ENCODE measurements at places on chromosomes 1 and 21. TPM values are rescaled to one million over a fixed set of nuclear protein-coding genes. Genes with fewer than 3 reads are reported as not detected.
A peak's percentile ranks its signal among the peaks of the same experiment; 100 is the strongest.

The AKR7A3 gene
- total RNA-seq, result 0.49 TPM

DNA sequence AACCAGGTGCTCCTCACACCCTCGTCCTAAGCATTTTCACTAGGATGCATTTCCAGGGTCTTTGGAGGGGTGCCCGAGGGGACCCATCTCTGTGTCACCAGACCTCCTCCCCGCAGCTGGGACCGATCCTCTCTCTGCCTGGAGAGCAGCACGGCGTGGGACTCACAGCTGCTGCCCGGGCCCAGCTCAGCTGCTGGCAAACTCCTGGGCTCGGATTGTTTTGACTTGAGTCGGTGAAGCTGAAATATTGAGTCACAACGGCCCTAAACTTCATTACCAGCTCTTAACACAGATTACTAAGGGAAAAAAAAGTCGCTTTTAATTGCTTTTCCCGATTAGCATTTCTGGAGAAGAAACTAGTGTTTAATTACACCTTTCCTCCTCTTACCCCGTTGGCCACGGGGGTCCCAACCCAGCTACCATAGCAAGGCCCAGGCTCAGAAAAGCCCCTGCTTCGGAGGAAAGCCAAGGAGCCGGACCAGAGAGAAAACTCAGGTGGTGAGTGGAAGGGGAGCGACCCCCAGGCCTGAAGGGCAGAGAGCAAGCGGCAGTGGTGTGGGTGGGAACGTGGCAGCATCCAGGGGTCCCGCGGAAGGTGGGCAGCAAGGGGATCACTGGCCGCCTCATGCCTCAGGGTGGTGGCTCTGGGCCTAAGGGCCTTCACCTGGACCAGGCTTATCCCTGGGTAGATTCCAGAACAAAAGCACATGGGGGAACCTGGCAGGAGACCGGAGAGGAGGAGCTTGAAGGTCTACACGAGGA is 41.7 kb downstream of the CASZ1 start:
- no peaks in the 10 kb centered on the region for H3K27me3 ChIP-seq
- DNase-seq, result no peak
- H3K27ac ChIP-seq, result no peak overlapping the region
- H3K36me3 ChIP-seq, result no peaks in the 10 kb centered on the region

- no peaks in the 10 kb centered on the region for H3K36me3 ChIP-seq
- no peaks in the 10 kb centered on the region for H3K4me1 ChIP-seq
- H3K27me3 ChIP-seq, result peaks cover 25% of the 10 kb centered on the region
- DNase-seq, result no peak
- no peak overlapping the region for H3K27ac ChIP-seq
- no peak overlapping the region for H3K4me3 ChIP-seq
Observed at GRCh38 chr1:10888791-10889649, 92.6 kb upstream of the CASZ1 start.

GRCh38 chr1:8043621-8044020 is 17.5 kb upstream of the ERRFI1 start:
- H3K36me3 ChIP-seq, result no peaks in the 10 kb centered on the region
- no peaks in the 10 kb centered on the region for H3K27me3 ChIP-seq
- H3K4me3 ChIP-seq, result no peak overlapping the region
- DNase-seq, result no peak

DNA sequence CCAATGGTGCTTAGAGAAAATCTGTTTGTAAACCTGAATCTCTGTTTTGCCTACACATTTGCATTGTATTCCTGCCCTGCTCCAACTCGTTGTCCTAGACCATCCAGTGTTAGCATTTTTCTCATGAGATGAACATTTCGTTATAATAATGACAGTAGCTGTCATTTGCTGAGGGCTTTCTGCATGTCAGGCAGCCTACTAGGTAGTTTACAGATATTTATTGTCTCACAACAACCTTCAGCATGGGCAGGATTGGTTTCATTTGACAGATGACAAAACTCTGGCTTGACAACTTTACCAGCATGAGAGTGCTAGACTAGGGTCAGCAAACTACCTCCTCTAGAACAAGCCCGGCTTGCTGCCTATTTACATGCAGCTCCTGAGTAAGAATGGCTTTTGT is 10.1 kb downstream of the ST6GALNAC3 start:
- H3K27ac ChIP-seq, result no peak overlapping the region
- no peaks in the 10 kb centered on the region for H3K36me3 ChIP-seq
- H3K4me1 ChIP-seq, result peaks cover 3% of the 10 kb centered on the region
- no peaks in the 10 kb centered on the region for H3K27me3 ChIP-seq
- DNase-seq, result no peak
- H3K4me3 ChIP-seq, result no peak overlapping the region

The TRIM62 gene
- total RNA-seq, result 8.3 TPM

GRCh38 chr1:114316204-114316603 is 162.5 kb upstream of the SYT6 start:
- H3K36me3 ChIP-seq, result no peaks in the 10 kb centered on the region
- no peak for DNase-seq
- no peaks in the 10 kb centered on the region for H3K4me1 ChIP-seq
- no peak overlapping the region for H3K27ac ChIP-seq
- no peak overlapping the region for H3K4me3 ChIP-seq

The SLC45A1 gene
- total RNA-seq, result 1.1 TPM

GRCh38 chr1:214331827-214332423 is 51.0 kb downstream of the SMYD2 start:
- no peak overlapping the region for H3K27ac ChIP-seq
- no peaks in the 10 kb centered on the region for H3K27me3 ChIP-seq
- peaks cover 9% of the 10 kb centered on the region for H3K4me1 ChIP-seq
- DNase-seq, result peak; percentile 33
- H3K4me3 ChIP-seq, result no peak overlapping the region
- no peaks in the 10 kb centered on the region for H3K36me3 ChIP-seq

DNA sequence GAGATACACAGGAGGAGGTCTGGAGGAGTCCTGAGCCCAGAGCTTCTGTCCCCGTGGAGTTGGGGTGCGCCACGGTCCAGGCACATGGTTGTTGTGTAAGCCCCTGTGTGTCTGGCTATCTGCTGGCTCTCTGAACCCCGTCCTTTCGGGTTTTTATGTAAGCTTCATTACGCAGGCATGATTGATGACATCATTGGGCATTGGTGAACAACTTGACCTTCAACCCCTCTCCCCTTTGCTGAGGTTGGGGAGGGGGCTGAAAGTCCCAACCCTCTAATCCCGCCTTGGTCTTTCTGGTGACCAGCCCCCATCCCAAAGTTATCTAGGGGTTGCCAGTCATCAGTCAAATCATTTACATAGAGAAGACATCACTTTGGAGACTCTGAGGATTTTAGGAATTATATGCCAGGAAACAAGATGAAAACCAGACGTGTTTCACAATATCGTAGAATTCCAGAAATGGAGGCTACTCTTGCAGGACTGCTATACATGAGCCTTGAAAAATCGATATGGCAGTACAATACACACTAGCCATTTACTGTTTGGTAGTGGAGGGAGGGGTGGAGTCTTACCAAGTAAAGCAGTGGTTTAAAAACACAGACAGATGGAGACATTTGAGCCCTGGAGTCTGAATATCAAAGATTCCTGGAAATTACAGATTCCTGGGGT is 69.8 kb upstream of the SCAF4 start:
- no peaks in the 10 kb centered on the region for H3K36me3 ChIP-seq
- no peak overlapping the region for H3K27ac ChIP-seq
- H3K4me3 ChIP-seq, result no peak overlapping the region
- no peaks in the 10 kb centered on the region for H3K4me1 ChIP-seq

The ACKR1 gene
- 0.15 TPM for total RNA-seq

DNA sequence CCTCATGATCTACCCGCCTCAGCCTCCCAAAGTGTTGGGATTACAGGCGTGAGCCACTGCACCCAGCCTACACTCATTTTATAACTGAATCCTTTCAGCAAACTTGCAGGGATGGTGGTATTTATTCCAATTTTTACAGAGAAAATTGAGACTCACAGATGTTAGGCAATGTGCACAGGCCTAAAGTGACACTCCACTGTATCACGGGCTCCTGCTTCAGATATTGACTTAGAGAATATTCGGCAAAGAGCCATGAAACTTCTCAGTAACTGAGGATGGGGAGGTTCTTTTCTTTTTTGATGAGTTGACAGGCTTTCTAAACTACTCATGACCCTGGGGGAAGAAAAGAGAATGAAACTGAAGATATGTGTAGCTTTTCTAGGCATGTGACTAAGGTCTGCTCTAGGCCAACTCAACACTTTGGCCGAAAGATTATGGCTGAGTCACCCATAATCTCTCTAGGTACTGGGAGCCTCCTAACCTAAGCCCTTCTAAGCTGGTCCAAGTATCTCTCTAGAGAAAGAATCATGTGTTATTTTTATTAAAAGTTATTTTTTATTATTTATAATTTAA is 19.9 kb upstream of the PTCH2 start:
- H3K27ac ChIP-seq, result no peak overlapping the region
- no peaks in the 10 kb centered on the region for H3K4me1 ChIP-seq
- no peak overlapping the region for H3K4me3 ChIP-seq
- no peak for DNase-seq

GRCh38 chr1:96987186-96987703 is 265.7 kb downstream of the PTBP2 start:
- DNase-seq, result no peak
- no peaks in the 10 kb centered on the region for H3K4me1 ChIP-seq
- H3K27me3 ChIP-seq, result no peaks in the 10 kb centered on the region
- H3K36me3 ChIP-seq, result no peaks in the 10 kb centered on the region
- H3K27ac ChIP-seq, result no peak overlapping the region
- H3K4me3 ChIP-seq, result no peak overlapping the region

- H3K36me3 ChIP-seq, result no peaks in the 10 kb centered on the region
- H3K4me3 ChIP-seq, result no peak overlapping the region
- H3K27ac ChIP-seq, result no peak overlapping the region
- no peak for DNase-seq
- H3K27me3 ChIP-seq, result peaks cover 8% of the 10 kb centered on the region
- H3K4me1 ChIP-seq, result no peaks in the 10 kb centered on the region
Observed at GRCh38 chr1:230043081-230043480, 24.0 kb upstream of the GALNT2 start.

DNA sequence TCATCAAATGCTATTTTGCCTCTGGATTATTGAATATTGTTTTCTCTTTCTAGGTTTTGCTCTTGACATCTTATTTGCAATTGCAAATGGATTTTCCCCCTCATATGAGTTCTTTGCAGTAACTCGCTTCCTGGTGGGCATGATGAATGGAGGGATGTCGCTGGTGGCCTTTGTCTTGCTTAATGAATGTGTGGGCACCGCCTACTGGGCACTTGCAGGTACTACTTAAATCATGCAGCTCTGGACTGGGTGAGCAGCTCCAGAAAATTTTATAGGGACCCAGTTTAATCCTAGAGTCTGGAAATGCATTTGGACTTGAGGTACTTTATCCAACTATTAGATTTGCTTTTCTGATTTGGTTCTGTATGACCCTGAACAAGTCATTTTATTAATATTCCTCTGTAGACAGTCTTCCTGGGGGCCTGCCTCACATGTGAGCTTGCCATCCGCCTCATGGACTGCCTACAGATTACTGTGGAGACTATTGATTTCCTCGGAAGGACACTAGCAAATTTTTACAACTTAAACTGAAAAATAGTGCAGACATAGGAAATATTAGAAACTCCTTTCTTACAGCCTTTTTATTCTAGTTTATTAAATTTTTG is 44.5 kb downstream of the SLC22A15 start:
- H3K4me3 ChIP-seq, result no peak overlapping the region
- no peaks in the 10 kb centered on the region for H3K36me3 ChIP-seq
- H3K27me3 ChIP-seq, result no peaks in the 10 kb centered on the region
- H3K4me1 ChIP-seq, result no peaks in the 10 kb centered on the region
- H3K27ac ChIP-seq, result no peak overlapping the region

GRCh38 chr1:12594966-12595756 is 22.8 kb downstream of the DHRS3 start:
- no peaks in the 10 kb centered on the region for H3K27me3 ChIP-seq
- H3K27ac ChIP-seq, result peak overlapping the region; percentile 51
- no peaks in the 10 kb centered on the region for H3K36me3 ChIP-seq
- H3K4me1 ChIP-seq, result peaks cover 28% of the 10 kb centered on the region

The HES4 gene
- total RNA-seq, result 32.0 TPM

DNA sequence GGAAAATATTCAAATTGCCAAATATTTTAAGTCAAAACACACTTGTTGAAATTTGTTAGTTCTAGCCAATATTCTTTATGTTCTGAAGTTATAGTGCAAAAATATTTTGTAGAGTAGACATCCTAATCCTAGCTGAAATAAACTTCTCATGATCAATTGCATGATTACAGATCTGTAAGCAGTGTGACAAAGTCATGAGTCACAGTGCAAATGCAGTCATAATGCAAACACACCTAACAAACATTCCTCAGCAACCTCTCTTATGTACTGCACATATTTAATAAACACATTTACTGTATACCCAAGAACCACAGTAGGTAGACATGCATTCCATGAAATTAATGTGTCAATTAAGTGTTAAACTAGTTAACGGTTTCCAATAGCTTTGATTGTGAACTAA is 1857.4 kb downstream of the NCAM2 start:
- no peak overlapping the region for H3K27ac ChIP-seq
- H3K36me3 ChIP-seq, result no peaks in the 10 kb centered on the region
- H3K4me1 ChIP-seq, result peaks cover 4% of the 10 kb centered on the region
- DNase-seq, result peak; percentile 57
- no peaks in the 10 kb centered on the region for H3K27me3 ChIP-seq

GRCh38 chr1:231630558-231631205 is 4.1 kb downstream of the DISC1 start:
- DNase-seq, result no peak
- no peak overlapping the region for H3K27ac ChIP-seq
- H3K36me3 ChIP-seq, result no peaks in the 10 kb centered on the region
- H3K4me3 ChIP-seq, result no peak overlapping the region

- H3K27me3 ChIP-seq, result no peaks in the 10 kb centered on the region
- H3K27ac ChIP-seq, result peak overlapping the region; percentile 31
- H3K36me3 ChIP-seq, result no peaks in the 10 kb centered on the region
- H3K4me1 ChIP-seq, result peaks cover 53% of the 10 kb centered on the region
- peak; percentile 60 for DNase-seq
- H3K4me3 ChIP-seq, result no peak overlapping the region
Observed at GRCh38 chr1:198918920-198919319, 280.1 kb downstream of the PTPRC start.

DNA sequence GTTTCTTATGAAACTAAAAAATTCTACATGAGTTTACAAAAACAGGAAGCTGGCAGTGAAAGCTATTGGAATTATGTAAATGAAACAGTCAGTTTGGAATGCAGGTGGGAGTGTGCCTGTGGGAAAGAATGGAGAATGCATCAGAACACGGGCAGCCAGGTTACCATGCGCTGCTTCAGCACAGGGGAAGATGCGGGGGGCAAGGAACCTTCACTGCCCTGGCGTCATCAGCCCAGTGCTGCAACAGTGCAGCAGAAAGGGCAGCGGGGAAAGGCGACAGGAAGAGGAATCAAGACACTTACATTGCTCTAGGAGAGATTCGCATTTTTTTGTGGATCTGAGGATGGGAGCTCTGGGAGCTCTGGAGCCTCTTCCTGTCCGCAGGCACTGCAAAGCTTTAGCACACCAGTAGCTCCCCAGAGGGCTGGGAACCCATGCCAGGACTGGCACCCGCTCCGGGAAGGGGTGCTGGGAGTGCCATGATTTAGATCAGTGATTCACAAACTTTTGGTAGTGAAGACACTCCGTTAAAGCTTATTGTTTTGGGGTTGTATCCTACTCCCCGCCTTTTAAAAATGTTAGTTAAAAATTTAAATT is 64.1 kb upstream of the WDR26 start:
- H3K4me3 ChIP-seq, result no peak overlapping the region
- peak; percentile 89 for DNase-seq
- H3K27me3 ChIP-seq, result no peaks in the 10 kb centered on the region
- H3K27ac ChIP-seq, result peak overlapping the region; percentile 94
